ENCODE measurements at places on chromosomes 1 and 21.
A peak's percentile ranks its signal among the peaks of the same experiment; 100 is the strongest.

GRCh38 chr1:221510793-221511503 lies 230.9 kb downstream of the DUSP10 start:
- no peak for DNase-seq

- no peak for DNase-seq
Measured at GRCh38 chr1:234926559-234927311, 201.9 kb downstream of the TOMM20 start.

GRCh38 chr1:40784771-40785151 lies 1.2 kb downstream of the KCNQ4 start:
- DNase-seq = no peak

- DNase-seq = no peak
Measured at GRCh38 chr1:209742409-209743144, 13.3 kb upstream of the TRAF3IP3 start.

- DNase-seq = peak; percentile 28
Measured at GRCh38 chr1:35807614-35808449, at the start of gene AGO4. Gene AGO4, plus strand, starts transcription at chr1:35808016. Its CDS starts 401 bp downstream, at chr1:35808417.

DNA sequence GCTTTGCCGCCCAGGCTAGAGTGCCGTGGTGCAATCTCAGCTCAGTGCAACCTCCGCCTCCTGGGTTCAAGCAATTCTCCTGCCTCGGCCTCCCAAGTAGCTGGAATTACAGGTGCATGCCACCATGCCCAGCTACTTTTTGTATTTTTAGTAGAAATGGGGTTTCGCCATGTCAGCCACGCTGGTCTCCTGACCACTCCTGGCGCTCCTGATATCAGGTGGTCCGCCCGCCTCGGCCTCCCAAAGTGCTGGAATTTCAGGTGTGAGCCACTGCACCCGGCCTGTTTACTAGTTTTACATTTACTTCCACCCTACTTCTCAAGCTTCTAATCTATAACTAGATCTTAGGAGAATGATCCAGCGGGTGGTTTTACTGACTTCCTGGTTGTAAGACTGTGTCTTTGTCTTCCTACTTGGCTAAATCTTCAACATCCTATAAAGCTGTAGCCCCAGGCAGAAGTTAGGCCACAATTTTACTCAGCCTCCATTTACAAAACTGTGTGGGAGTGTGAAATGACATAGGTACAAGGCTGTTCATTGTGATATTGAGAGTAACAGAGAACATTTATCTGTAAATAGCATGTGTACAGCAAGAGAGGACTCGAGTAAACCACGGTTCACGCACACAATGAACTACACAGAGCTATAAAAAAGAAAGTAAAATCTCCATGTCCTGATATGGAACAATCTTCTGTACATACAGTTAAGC lies 9.6 kb upstream of the POU2F1 start:
- no peak for DNase-seq

- no peak for DNase-seq
Measured at GRCh38 chr1:112982853-112983536, 27.0 kb upstream of the SLC16A1 start.

DNA sequence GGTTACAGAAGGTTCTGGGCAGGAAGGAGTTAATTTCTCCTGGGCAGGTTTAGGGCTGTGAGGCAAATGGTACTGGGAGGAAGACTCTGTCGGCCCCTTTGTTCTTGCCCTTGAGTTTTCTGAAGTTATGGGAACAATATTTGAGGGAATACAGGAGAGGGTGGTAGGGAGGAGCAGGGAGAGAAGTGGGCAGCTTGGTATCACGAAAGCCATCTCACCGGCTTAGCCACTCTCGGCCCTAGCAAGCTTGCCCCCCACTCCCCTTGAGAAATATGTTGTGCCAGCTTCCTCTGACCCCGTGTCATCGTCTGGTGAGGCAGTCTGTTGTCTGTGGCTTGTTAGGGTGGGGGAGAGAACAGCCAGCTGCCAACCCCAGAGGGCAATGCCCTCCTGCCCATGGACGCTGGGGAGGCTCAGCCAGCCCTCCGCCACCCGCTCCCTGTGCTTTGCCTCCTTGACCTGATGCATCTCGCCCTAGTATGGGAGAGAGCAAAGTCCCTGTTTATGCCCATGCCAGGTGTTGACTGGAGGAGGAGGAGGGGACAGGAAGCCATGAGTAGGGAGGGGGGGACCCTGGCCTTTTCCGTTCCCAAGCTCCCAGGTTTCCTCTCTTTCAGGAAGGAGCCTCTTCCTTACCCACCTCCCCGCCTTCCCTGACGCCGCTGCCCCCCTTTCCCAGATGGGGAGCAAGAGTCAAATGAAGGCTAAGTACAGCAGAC lies 1.2 kb downstream of the EFNA1 start:
- peak; percentile 10 for DNase-seq

DNA sequence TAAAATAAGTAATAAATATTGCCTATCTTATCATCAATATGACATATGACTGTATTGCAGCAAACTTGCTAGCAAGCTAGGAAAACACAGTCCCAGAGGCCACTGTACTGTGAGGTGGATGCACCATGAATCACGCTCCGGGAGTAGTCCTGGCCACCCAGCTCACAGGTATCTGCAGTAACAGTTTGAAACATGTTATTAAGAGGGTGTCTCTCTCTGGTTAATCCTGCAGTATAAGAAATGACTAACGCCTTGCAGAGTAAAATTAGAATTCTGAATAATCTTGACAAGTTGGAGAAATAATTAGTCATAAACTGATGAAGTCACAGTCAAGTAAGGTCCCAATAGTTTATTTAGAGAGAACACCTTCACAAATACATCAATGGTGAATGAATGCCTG lies 34.0 kb upstream of the DPT start:
- no peak for DNase-seq

DNA sequence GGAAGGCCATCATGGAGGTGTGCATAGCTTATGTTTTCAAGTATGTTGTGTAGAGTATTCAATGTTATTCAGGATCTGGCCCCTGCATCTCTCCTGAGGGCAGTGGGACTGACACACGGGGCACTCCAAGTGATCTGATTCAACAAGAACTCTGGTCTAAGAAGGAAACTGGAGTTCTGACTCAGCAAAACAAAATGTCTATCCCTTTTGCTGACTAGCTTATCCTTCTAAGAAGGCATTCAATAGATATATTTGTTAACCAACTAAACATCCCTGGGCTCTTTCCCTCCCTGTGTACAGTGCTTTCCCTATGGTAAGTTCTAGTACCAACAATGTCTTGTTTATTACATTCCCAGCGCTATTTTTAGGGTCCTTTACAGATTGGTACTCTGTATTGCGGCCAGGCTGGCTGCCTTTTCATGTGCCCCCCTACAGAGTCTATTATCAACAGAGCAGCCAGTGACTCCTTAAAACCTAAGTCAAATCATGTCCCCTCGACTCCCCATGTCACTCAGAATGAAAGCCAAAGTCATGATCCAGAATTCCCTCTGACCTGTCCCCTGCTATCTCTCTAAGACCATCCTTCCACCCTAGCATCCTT lies 304.9 kb downstream of the KCNH1 start:
- no peak for DNase-seq

DNA sequence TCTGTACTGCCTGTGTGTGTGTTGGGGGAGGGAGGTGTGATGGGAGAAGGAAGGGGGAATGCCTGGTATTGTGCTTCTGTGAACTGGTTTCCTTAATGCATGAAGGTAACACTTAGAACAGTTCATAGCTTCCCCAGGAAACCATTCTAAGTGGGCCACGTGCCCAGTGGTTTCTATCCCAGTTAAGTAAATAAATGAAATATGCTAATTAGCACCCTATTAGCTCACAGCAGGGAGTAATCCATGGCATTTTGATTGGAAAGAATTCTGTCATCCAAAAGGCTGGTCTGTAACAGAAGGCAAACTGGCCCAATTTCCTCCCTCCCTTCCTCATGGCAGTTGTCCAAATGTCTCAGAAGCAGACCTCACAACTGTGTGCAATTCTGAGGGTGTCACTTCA lies 199.3 kb downstream of the TTLL7 start:
- no peak for DNase-seq

DNA sequence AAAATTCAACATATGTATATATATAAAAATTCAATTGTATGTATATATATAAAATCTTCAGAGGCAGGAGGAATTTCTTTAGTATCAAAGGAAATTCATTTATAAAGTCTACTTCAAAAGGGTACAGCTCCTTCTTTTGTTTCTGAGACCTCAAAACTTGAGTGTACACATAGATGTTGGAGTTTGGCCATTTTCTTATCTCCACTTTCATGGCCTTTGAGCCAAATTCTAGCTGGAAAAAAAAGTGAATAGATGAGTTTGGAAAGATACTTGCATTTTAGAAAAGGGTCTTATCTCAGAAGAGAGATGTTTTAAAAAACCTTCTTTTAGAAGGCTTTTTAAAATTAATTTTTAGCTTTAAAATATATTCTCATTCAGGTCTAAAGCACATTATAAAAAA lies 103.2 kb downstream of the ATF6 start:
- no peak for DNase-seq

- DNase-seq = no peak
Measured at GRCh38 chr21:31778546-31778945, 46.6 kb upstream of the SCAF4 start.

GRCh38 chr1:77037038-77037437 lies 169.8 kb downstream of the ST6GALNAC5 start:
- no peak for DNase-seq
